ENCODE measurements at places on chromosomes 7 and 10. TPM values are rescaled to one million over a fixed set of nuclear protein-coding genes. Genes with fewer than 3 reads are reported as not detected.

DNA sequence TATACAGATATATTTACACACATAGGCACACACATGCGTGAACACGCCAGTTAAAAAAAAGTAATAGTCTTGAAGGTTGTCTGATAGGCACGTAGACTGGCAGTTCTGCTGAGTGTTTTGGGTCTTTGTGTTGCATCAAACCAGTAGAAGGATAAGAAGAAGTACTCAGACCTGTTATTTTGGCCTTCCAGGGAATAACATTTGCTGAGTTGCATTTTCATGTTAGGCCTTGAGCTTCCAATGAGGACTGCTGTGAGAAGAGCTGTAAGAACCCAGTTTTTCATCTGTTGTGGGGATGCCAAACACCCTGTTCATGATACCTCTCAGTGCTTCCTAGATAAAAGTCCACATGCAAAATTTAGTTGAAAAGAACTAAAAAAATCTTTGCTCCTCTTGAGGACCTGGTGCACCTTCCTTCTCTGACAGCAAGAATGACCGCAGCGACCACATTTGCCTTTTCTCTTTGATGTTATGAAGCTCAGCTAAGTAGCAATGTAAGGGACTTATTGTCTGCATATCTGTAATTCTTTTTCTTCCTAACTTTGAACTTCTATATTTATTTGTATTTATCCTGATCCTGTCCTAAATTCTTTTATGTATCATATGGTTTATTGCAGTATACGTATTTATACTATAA is 27.2 kb downstream of the HIPK2 start:
- no peak for DNase-seq

GRCh38 chr10:44398271-44398670 is 13.4 kb upstream of the CXCL12 start:
- DNase-seq = no peak

DNA sequence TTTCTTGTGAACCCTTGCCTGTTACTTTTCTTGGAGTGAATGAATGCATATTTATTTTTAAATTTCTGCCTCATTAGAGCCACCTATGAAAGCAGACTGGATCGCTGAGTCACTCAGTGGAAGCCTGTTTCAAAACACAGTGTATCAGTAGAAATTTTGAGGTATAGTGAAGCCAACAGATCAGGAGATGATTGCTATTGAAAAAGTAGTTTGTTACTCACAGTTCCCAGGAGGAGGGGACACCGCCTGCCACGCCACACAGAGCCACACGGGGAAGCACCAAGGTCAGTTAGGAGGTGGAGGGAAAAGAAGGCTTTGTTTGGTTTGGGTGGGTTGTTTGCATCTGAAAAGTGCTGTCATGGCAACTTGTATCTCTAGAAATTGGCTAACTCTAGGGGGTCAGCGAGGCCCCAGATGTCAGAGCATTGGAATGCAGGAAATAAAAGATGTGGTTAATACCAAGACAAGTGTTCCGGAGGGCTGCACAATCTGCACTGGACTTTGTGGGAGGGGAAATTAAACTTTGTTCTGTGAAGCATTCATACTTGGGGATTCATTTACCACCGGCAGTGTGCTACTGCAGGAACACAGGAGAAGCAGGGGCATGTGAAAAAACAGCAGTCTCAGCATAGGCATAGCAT is 106.4 kb upstream of the SDK1 start:
- no peak for DNase-seq

DNA sequence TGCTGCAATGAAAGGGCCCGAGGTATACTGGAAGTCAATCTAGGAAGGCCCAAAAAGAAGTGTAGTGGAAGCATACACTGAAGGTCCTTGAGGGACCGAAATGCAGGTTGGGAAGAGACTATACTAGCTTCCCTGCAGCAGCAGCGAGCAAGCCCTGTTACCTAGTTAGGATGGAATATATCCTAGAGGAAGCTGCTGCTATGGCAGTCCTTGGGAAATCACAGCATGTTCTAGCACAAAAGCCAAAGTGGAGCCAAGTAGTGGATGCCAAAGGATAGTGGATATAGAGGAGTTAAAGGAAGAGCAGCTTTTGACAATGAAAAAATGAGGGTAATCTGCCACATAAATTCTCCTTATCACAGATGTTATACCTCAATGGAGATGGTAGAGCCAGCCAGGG is 123.8 kb upstream of the STARD3NL start:
- DNase-seq = no peak

- no peak for DNase-seq
Measured at GRCh38 chr10:78205457-78206016, 171.9 kb downstream of the RPS24 start.

GRCh38 chr7:114777288-114777687 is 144.6 kb upstream of the MDFIC start:
- no peak for DNase-seq

GRCh38 chr10:52376694-52377354 is 62.7 kb downstream of the DKK1 start:
- no peak for DNase-seq

GRCh38 chr7:157757776-157758467 is 421.1 kb downstream of the DNAJB6 start:
- DNase-seq = no peak

DNA sequence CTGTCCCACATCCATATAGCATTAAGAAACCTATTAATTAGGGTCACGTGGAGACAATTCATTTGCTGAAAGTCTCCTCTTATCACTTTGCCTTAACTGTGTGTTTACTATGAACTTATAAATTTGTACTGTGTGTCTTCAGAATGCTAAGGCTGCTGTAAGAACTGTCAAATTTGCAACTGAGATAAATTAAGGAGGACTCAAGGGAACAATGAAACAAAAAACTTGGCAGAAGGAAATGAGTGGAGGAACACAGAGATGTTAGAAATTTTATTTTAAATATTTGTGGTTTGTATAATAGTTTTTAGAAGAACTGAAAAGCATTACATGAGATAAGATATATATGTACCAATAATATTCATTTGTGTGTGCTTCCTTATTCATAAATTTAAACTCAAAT is 1005.3 kb upstream of the SORCS1 start:
- DNase-seq = no peak

GRCh38 chr10:111824128-111824527 is 359.4 kb downstream of the GPAM start:
- no peak for DNase-seq

DNA sequence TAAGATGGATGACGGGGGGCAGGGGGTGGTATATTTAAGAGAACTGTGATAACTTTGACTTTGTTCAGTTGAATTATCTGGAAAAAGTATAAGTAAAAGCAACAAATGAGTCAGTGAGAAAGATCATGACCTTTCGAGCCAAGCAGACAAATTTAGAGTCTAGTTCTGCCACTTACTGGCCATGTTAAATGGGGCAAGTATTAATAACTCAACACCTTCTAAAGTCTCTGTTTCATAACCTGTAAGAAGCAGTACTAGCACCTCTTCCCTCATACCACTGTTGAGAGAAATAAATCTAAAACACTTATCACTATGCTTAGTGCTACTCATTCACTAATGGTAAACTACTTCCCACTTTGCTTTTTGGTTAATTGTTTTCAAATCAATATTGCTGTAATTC is 604.4 kb upstream of the LRRN3 start:
- no peak for DNase-seq

DNA sequence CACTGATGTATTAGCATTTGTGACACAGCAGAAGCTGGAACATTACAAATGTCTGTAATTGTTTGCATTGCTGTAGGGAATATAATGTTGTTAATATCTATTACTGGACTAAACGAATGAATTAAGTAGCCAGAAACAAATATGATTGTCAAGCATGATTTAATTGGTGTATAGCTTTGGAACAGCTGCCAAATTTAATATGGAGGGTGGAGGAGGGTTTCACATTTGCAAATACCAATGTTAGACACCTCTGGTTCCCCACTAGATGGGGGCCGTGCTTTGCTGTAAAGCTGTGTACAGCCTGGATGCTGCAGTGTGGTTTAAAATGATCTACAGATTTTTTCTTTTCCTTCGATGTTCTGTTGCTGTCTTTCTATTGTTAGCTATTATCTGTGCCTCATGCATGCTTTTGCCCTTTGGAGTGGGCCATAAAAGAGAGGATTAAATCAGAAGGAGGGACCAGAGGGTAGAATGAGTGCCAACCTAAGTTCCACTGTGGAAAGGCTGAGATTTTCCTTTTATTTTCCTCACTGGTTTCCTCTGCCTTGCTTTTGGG is 23.1 kb downstream of the DNAJB9 start:
- DNase-seq = no peak

DNA sequence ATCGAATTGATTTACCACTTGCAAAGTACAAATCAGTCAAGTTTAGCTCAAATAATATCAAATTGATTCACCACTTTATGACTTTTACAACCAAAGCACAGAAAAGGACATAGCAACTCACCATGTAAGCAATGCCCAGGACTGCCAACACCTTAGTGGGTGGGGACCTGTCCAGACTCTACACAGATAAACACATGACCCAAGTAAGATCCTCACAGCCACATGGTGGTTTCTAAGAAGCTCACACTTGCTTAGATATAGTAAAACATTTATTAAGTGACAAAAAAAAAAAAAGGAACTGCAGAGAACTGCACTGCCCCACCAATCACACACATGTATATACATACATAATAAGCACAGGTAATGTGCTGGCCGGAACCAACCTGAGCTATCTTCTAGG is 116.2 kb downstream of the SLC25A13 start:
- DNase-seq = no peak

DNA sequence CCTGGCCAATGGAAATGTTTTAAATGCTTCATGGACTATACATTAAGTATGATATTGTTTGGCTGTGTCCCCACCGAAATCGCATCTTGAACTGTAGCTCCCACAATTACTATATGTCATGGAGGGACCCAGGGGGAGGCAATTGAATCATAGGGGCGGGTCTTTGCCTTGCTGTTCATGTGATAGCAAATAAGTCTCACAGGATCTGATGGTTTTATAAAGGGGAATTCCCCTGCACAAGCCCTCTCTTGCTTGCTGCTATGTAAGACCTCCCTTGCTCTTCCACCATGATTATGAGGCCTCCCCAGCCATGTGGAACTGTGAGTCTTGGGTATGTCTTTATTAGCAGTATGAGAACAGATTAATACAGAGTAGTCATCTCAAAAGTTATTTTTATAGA is 32.4 kb upstream of the GRB10 start:
- no peak for DNase-seq

- DNase-seq = no peak
Measured at GRCh38 chr7:47104206-47104549, 477.7 kb downstream of the TNS3 start.

DNA sequence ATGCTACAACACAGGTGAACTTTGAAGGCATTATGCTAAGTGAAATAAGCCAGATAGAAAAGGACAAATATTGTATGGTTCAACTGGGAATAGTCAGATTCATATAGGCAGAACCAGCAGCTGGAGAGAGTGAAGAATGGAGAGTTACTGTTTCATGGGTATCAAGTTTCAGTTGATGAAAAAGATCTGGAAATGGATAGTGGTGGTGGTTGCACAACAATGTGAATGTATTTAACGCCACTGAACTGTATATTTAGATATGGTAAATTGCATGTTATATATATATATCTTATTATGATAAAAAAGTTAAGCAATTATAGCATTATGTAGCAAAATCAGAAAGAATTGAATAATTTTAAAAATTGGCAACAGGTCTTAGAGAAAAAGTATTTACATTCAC is 3.9 kb downstream of the LMBR1 start:
- DNase-seq = no peak

DNA sequence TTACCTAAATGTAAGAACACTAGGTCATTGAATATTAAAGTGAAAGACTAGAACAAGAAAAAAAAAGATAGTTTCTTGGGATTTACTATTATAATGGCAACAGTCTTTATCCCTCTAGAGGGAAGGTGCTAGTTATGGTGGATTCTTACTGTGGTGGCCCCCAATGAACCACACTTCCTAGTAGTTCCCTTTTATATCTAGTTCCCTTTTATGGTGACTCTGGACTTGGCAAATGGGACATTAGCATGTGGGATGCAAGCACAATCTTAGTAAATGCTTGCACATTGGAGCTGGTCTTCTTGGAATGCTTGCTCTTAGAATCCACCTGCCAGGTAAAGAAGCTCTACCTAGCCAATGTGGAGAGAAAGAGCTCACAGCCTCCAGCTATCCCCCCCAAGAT is 430.2 kb downstream of the LRMDA start:
- no peak for DNase-seq

- no peak for DNase-seq
Measured at GRCh38 chr7:149824301-149824741, 13.9 kb upstream of the ZNF862 start.

- no peak for DNase-seq
Measured at GRCh38 chr7:155412416-155413253, 45.3 kb upstream of the EN2 start.

- no peak for DNase-seq
Measured at GRCh38 chr7:112120696-112121217, 85.4 kb downstream of the DOCK4 start.

GRCh38 chr7:117672453-117672852 is 192.6 kb downstream of the CFTR start:
- no peak for DNase-seq

DNA sequence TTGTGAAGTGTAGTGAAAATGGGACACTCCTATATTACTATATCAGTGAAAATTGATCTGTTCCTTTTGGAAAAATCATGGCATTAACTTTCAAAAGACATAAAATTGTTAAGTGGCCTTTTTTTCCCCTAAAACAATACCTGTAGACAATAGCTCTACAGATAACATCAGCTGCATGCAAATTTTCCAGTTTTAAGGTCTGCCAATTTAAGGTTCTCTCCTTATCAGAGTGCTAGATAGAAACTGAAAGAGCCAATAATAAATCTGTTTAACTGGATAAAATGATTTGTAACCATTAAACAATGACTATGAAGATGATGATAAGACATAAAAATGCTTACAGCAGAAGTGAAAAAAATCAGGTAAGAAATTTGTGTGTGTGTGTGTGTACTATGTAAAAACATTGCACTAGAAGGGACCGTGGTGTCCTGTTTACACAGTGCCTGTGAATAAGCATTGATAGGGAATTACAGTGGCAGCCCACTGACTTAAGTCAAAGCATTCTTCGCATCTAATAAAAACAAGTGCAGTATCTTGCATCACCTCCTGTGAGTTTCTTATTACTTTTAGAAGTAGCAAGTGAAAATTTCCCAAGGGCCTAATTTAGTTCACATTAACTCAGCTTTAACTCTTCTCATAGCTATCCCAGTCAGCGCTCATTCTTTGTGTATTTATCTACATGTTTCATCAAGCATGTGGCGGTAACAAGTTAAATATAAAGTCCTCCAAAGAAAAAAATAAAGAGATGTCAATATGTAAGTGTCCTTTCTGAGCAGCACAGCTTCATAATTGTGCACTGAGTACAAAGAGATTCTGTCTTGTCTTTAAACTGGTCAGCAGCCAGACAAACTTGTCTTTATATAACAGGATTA is 261.9 kb downstream of the ARL4A start:
- no peak for DNase-seq

Gene NEURL1
- total RNA-seq = 0.36 TPM

Gene RGR
- 2.4 TPM for total RNA-seq

Gene ACSM6
- total RNA-seq = 0.49 TPM

Gene SUMF2
- total RNA-seq = 86.4 TPM

Gene MRC1
- total RNA-seq = 35.8 TPM

Gene OR2A12
- total RNA-seq = not detected

Gene SEPTIN14
- not detected for total RNA-seq

Gene WNT2
- total RNA-seq = 0.31 TPM

Gene PRSS37
- total RNA-seq = not detected

Gene TSPAN12
- total RNA-seq = 7.6 TPM

Gene P4HA1
- 51.8 TPM for total RNA-seq

Gene MYOF
- 76.2 TPM for total RNA-seq

Gene GIMAP5
- 18.4 TPM for total RNA-seq

Gene BICC1
- total RNA-seq = 42.1 TPM

Gene NKX1-2
- not detected for total RNA-seq

Gene SERPINE1
- 7.0 TPM for total RNA-seq

Gene NRCAM
- 17.4 TPM for total RNA-seq

Gene FAM221A
- 9.8 TPM for total RNA-seq

Gene CYP3A4
- total RNA-seq = not detected

Measured in sciatic nerve (tissue), 2 donors.